ENCODE measurements at places on chromosomes 13 and 19. TPM values are rescaled to one million over a fixed set of nuclear protein-coding genes. Genes with fewer than 3 reads are reported as not detected.

The GPR180 gene
- 1.6 TPM for polyA plus RNA-seq

DNA sequence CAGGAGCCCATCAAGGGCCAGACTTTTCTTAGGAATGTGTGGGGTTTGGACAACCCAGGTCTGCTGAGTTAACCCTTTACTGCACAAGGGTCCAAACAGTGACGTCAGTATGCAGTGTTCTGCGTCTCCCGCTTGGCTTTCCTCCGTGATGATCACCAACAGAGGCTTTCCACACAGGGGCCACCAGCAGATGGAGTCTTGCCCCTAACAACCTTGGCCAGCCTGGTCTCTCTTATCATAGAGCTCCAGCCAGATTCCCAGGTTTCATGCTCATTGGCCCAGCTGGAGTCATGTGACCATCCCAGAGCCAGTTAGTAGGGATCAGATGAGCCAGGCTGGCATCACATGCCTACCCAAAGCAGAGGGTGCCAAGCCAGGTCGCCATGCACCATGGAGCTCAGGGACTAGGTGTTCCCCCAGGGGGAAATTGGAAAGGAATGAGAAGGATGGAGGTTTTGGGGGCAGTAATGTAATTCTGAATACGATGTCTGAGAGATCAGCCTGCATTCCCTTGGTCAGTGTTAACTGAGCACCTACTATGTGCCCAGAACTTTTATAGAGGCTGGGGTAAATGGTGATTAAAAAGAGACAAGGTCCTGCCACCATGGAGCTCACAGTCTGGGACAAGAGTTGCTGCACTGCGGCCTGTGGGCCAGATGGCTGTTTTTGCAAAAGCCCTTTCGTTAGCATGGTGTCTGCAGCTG, 61.2 kb downstream of the MYH14 start:
- DNase-seq = no peak

- DNase-seq = no peak
These were observed 14.5 kb downstream of the ZNF816 start for GRCh38 chr19:52948025-52948770.

The BCKDHA gene
- polyA plus RNA-seq = 65.1 TPM

DNA sequence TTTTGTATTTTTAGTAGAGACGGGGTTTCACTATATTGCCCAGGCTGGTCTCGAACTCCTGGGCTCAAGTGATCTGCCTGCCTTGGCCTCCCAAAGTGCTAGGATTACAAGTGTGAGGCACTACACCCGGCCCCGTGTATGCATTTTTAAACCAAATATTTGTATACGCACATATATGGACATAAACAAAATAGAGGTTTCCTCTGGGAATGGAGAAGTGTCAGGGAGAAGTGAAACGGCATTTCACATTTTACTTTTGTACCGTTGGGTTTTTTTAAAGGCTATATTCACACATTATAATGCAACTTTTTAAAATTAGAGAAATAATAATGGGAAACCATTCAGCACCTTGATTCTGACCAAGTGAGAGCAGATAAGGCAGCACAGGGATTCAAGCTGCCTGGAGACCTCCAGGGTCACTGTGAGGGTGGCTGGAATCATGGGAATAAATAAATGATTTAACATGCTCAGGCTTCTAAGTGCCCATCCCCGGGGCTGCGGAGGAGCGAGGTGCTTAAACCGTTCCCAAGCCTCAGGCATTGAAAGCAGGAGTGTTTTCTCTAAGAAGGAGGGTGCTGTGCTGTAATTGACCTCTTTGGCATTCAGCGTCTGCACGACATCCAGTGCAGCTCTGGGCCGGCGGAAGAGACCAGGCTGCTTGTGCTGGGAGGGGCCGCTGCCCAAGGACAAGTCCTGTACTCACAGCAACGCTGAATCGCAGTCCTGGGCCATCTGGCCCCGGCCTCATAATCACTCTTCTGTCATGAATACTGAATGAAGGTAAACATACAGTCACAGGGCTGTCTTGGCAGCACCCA, 24.7 kb downstream of the GPR42 start:
- DNase-seq = no peak

All from CD4-positive, alpha-beta memory T cell (primary cell).